ENCODE measurements at places on chromosomes 4 and X. TPM values are rescaled to one million over a fixed set of nuclear protein-coding genes. Genes with fewer than 3 reads are reported as not detected.

- DNase-seq = no peak
These were observed 141.4 kb upstream of the LNX1 start for GRCh38 chr4:53732661-53733060.

DNA sequence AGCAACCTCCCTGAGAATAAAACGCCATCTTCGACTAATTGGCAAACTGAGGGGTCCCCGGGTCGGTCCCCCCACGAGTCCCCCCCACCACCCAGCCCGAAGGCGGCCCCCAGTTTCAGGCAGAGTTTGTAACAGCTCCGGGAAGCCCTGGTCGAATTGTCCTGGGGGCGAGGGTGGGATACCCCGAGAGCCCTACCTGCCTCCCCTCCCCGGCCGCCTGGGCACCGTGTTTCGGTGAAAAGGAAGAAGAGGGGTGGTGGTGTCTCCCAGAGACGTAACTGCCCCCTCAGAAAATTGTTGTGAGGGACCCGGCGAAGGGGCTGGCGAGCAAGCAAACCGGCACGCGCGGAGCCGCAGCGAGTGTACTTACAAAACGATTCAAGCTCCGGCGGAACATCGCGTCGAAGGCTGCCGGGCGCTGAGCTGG, 1.2 kb downstream of the ATP11C start:
- DNase-seq = no peak

DNA sequence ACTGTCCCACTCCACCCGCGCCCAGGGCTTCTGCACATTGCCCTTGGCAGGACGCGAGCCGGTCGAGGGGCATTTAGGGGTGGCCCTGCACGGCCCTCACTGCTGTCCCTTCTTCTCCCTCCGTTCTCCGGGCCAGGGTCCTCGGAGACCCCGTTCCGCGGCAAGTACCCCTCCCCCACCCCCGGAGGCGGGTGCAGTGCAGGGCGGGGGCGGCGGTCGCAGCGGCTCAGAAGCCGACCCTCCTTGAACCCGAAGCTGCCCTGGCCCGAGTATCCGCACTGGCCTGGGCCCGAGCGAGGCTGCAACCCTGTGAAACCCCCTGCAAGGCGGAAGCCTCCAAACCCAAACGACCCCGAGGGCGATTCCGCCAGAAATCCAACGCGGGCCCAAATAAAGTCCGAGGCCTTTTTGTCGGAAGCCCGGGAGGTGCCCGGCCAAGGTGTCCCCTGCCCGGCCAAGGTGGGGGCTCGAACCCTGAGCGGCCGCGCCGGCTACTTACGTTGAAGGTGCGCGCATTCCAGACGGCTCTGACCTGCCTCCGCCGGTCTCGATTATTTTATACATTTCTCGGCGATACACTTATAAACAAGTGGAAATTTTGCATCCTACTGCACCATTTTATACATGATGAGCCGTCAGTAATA, 53.1 kb upstream of the TMEM33 start:
- DNase-seq = peak; percentile 19

- DNase-seq = peak; percentile 29
These were observed 704 bp downstream of the FAM3A start for GRCh38 chrX:154515090-154515965.

DNA sequence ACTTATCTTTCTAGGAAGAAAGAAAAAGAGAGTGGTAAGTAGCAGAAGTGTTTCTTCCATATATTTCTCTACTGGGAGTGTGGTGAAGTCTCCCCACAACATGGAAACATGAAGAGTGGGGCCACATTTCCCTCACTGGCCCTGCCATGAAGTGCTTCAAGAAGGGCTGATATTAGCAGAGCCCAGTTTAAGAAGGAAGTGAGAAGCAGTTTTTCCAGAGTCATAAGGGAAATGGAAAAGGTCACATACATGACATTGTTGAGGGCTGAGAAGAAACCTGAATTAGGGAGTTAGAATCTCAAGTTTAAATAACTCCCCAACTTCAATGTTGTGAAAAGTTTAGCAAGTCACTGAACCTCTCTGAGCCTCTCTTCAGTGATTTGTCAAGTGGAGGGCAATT, 171.9 kb upstream of the RBPJ start:
- no peak for DNase-seq

DNA sequence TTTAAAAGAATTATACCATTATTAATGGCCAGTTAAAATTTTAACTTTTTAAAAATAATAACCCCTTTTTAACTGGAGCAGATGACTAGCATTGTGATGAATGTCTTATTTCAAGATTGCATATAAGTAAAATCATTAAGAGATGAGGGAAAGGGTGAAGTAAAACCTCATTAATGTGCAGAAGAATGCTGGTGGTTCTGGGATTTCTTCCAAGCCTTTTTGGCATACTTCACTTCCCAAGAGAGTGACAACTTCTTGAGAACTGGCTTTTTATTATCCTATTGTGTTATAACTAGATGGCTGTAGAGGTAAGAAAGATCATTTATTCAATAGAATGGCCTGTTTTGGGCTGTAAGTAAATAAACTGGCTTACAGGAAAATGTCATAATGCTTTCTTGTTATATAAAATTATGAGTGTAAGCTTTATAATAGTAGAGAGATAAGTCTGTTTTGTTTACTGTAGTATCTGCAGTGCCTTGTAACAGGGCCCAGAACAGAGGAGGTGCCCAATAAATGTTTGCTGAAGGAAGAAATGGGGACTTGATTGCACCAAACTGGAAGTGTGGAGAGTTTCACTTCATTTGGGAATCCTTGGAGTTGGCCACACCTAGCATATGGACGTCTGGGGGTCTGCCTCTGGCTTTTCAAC, 242.9 kb upstream of the PITX2 start:
- DNase-seq = peak; percentile 59

GRCh38 chrX:79336869-79337815, 30.0 kb downstream of the ITM2A start:
- DNase-seq = no peak

DNA sequence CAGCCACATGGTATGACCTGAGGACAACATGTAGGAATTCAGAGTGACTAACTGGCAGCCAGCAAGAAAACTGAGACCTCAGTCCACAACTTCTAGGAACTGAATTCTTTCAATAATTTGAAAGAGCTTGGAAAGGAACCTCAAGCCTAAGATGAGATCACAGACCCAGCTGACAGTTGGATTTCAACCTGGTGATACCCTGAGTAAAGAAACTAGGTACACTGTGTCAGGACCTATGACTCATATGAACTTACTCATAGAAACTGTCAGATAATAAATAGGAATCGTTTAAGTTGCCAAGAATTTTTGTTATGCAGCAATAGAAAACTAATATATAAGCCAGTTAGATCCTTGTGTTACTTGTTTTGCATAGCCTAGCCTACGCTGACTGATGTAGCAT, 102.4 kb upstream of the DCAF12L1 start:
- no peak for DNase-seq

- DNase-seq = peak; percentile 73
These were observed 12.4 kb downstream of the EPGN start for GRCh38 chr4:74320559-74321118.

DNA sequence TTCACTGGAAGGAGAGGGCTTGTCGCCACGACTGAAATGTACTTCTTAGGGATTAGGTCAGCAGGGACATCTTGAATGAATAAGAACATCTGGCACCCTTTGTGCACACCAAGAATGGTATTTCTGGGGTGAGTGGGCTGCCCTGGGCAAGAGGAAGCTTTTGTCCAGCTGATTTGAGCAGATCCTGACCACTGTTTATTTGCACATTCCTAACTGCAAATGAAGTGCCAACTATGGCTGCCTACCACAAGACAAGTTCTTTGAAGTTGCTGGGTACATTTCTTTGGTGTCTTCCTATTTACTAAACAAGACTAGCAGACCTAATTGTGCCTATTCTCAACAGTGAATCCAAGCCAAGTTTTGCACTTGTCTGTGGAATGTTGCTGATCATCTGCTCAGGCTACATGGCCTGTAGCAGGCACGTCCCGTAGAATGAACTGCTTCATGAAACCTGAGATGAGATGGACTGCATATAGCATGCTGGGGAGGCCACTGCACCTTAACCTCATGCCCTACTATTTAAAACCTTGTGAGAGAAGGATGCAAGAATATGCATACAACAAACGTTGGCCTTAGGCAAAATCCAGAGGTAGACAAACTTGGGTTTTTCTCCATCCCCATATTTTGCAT, 45.0 kb downstream of the PIR start:
- DNase-seq = peak; percentile 49

- DNase-seq = no peak
These were observed at the start of gene KLKB1 for GRCh38 chr4:186227221-186227620. Gene KLKB1, plus strand, starts transcription at chr4:186227507. Its CDS starts 689 bp downstream, at chr4:186228196.

DNA sequence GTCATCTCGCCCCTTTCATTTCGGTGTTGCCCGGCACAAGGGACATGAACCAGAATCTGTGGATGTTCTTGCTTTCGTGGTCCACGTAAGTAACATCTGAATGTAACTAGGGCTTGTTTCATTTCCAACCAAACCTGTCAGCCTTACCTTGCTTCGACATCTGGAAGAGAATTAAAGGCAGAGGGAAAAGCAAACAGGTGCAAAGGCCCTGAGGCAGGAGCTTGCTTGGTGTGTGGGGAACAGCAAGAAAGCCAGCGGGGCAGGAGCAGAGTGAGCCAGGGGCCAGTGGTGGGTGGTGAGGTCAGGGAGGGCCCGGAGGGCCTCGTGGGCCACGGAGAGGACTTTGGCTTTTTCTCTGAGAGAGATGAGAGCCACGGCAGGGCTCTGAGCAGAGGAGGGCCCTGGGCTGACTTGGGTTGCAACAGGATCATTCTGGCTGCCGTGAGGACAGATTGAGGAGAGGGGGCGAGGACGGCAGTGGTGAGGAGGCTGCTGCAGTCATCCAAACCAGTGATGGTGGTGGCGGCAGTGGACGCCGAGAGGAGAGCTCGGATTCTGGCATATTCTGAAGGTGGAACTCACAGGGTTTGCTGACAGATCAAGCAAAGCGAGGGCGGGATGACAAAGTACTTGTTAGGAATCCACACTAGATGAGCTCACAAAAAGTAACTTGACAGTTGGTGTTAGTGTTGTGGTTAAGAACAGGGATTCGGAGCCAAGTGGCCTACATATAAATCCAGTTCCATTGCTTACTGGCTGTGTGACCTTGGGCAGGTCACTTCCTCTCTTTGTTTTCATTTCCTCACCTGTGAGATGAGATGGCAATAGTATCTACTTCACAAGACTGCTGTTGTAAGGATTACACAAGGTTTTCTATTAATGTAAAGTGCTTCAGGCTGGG, 6.8 kb upstream of the WDR13 start:
- DNase-seq = no peak

DNA sequence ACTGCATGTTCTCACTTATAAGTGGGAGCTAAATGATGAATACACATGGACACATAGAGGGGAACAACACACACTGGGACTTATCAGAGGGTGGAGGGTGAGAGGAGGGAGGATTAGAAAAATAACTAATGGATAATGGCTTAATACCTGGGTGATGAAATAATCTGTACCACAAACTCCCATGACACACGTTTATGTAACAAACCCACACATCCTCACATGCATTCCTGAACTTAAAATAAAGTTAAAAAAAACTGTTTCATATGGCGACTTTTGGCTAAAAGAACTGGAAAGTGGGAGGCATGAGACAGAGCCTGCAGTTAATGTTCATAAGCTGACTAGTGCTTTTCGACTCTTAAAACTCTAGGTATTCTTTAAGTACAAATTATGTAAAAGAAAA, 98.9 kb upstream of the NPFFR2 start:
- peak; percentile 16 for DNase-seq

GRCh38 chrX:13340182-13340791, 20.4 kb upstream of the ATXN3L start:
- DNase-seq = peak; percentile 57

DNA sequence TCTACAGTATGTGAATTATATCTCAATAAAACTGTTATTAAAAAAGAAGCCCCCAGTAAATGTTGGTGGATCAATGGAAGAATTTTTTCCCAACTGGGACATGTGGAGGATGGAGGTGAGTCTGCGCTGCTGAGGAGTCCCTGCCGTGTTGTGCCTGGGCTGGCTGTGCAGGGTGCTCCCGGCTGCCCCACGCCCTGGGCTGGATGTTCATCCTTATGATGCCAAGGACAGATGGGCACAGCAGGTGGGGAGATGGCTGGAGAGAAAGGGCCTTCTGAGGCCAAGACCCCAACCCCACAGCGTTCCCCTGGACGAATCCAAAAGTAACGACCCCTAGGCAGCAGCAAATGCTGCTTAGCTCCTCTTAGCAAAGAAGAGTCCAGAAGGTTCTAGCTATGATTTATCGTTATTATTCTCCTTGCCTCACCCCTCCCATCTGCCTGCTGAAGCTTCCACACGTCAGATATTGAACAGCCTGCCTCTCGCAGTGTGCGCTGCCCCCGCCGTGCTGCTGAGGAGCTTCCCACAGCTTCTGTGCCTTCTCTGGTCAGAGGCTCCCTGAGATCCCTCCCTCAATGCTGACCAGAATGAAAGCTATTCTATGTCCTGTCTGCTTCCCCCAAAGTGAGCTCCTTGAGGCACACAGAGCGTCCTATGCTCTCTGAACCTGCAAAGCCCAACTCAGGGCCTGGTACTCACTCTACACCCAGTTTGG, 26.5 kb downstream of the HMX1 start:
- DNase-seq = no peak

- DNase-seq = no peak
These were observed 330.7 kb upstream of the RASGEF1B start for GRCh38 chr4:81802285-81802846.

- no peak for DNase-seq
These were observed 80.2 kb downstream of the ATOH1 start for GRCh38 chr4:93908778-93909177.

DNA sequence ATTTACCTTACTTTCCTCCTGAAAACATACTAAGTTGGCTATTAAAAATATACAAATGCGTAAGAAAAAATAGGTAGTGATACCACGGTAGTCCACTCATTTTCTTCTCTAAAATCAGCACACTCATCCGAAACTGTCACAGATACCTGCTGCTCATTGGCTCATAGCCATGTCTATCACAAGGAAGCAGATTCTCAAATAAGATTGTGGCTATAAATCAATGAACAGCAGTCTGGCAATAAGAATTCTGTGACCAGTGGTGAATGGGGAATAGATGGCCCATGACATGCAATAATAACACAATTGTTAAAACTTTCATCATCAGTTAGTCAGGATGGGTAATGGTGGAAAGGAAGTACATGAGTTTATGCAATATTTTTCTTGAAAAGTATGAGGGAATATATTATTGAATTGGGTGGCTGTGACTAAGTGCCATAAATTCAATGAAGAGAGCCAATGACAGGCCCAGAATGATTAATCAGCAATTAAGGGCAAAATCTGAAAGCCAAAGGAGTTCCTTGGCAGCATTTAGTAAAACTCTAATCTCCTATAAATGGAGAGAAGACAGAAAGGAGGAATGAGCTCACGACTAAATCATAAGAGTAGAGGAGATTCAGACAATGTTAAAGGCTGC, 202.3 kb upstream of the NEIL3 start:
- DNase-seq = peak; percentile 67

PCGF3 gene
- 26.0 TPM for total RNA-seq

MAGED4 gene
- total RNA-seq = 63.1 TPM

ZGRF1 gene
- 4.8 TPM for total RNA-seq

CCNA2 gene
- total RNA-seq = 45.3 TPM

FHDC1 gene
- total RNA-seq = 0.25 TPM

SLC6A14 gene
- total RNA-seq = not detected

CXCL3 gene
- not detected for total RNA-seq

SERPINA7 gene
- total RNA-seq = not detected

ATP1B4 gene
- not detected for total RNA-seq

LRRC66 gene
- 0.32 TPM for total RNA-seq

CT45A8 gene
- not detected for total RNA-seq

ARHGAP24 gene
- total RNA-seq = 26.3 TPM

SYNPO2 gene
- 4.3 TPM for total RNA-seq
